ENCODE measurements at places on chromosomes 3 and 15. TPM values are rescaled to one million over a fixed set of nuclear protein-coding genes. Genes with fewer than 3 reads are reported as not detected.

GRCh38 chr3:89925976-89926375 is 818.6 kb downstream of the EPHA3 start:
- no peaks in the 10 kb centered on the region for H3K27me3 ChIP-seq
- H3K4me3 ChIP-seq = no peak overlapping the region
- no peak for DNase-seq
- H3K27ac ChIP-seq = no peak overlapping the region

GRCh38 chr3:43879166-43879565 is 188.4 kb downstream of the ABHD5 start:
- H3K4me1 ChIP-seq = no peaks in the 10 kb centered on the region
- peak; percentile 8 for DNase-seq
- H3K27ac ChIP-seq = no peak overlapping the region
- H3K27me3 ChIP-seq = peaks cover 7% of the 10 kb centered on the region
- no peak overlapping the region for H3K4me3 ChIP-seq

DNA sequence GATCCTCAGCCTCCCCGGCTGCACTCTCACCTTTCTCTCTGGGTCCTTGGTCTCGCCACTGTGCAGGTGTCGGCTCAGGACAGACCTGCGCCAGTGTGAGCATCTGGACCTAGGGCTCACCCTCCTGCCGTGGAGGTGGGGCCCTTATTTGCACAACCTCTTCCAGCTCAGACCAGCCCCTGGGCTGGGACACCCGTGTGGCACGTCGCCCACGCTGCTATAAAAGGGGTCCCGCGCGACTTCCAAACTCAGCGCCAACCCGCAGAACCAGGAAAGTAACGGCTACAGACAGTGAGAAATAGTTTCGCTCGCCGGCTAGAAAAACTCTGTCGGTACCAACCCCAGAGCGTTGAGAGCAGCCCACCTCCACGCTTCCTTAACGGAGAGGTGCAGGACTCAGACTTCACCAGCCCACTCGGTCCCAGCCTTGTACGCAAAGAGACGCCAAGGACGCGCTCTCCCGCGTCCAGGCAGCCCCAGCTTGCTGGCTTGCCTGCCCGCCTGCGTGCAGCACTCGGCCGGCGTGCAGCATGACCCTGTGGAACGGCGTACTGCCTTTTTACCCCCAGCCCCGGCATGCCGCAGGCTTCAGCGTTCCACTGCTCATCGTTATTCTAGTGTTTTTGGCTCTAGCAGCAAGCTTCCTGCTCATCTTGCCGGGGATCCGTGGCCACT is at the start of the genes DUOX2 and DUOXA2:
Gene DUOX2, minus strand, starts transcription at position 97 of the 675 bp plus-strand sequence. CDS start 761 bp downstream, outside the sequence.
Gene DUOXA2, plus strand, starts transcription at position 251 of the 675 bp plus-strand sequence. Its CDS starts 280 bp downstream, at position 531.
- H3K27me3 ChIP-seq = peaks cover 85% of the 10 kb centered on the region
- H3K4me3 ChIP-seq = peak within 1 kb of the TSS; percentile 68
- no peaks in the 10 kb centered on the region for H3K36me3 ChIP-seq
- DNase-seq = no peak

DNA sequence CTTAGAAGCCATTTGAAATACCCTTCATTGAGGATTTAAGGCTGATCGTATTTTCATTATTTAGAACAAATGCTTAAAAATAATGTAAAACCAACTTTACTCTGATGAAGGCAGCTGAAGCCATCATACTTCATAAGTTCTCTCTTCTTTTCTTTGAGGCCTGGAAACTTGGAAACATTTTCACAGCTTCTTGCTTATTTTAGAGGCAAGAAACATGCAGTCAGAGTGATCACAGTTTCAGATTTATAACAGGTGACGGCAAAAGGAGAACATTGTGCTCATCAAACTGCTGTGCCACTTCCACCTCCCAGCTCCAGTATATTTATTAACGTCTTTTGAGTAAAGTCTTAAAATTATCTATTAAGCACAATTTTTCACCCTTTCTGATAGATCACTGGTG is 376.1 kb downstream of the PTPRG start:
- no peak for DNase-seq
- H3K27me3 ChIP-seq = peaks cover 11% of the 10 kb centered on the region
- H3K36me3 ChIP-seq = no peaks in the 10 kb centered on the region
- no peaks in the 10 kb centered on the region for H3K4me1 ChIP-seq
- no peak overlapping the region for H3K27ac ChIP-seq

MINAR1 gene
- 0.37 TPM for total RNA-seq

KCNMB3 gene
- total RNA-seq = 0.89 TPM

RABL3 gene
- total RNA-seq = 26.9 TPM

AGBL1 gene
- total RNA-seq = 0.14 TPM

XCR1 gene
- total RNA-seq = not detected

KIF7 gene
- total RNA-seq = 1.8 TPM
